ENCODE measurements at places on chromosomes 1 and 21. TPM values are rescaled to one million over a fixed set of nuclear protein-coding genes. Genes with fewer than 3 reads are reported as not detected.
A peak's percentile ranks its signal among the peaks of the same experiment; 100 is the strongest.

- no peak for DNase-seq
Measured at GRCh38 chr1:2854151-2854550, 52.7 kb upstream of the TTC34 start.

The TTC34 gene
- 1.4 TPM for total RNA-seq

DNA sequence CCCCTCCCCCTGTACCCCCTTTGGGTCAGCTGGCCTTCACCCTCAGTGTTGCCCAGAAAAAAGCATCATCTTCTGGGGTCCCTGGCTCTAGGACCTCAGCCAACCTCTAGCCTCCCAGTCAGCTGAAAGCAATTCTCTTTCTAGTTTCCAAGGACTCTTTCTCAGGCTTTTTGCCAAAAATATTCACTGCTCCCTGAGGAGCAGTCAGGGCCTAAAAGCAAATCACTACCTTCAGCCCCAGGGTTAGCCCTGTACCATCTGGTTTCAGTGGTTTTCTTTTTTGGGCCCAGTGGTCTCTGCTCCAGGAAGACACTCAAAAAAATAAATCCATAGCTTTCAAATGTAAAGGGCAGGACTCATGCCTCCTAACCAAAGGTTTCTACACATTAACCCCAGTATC lies 3.1 kb upstream of the LMOD1 start:
- no peak for DNase-seq

The CYP4A22 gene
- total RNA-seq: 0.86 TPM

DNA sequence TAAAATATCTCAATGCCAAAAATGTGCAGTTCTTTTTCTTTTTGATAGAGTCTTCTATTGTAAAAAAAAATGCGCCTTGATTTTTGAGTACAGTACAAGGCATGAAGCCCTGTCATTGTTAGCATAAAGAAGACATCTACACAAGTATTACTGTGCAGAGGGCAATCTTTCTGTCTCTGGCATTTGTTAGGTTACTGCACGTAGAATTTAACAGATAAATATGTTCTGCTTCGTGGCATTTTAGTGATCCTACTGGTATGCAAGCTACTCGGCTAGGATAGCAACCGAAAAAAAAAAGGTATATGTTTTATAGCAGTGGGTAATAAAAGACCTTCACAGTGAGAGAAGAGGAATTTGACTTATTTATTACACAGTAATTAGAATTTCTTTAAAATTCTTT lies 492.9 kb upstream of the ADGRL2 start:
- no peak for DNase-seq

The OR2T29 gene
- total RNA-seq: not detected

- no peak for DNase-seq
Measured at GRCh38 chr21:41819856-41820281, 53.0 kb upstream of the RIPK4 start.

DNA sequence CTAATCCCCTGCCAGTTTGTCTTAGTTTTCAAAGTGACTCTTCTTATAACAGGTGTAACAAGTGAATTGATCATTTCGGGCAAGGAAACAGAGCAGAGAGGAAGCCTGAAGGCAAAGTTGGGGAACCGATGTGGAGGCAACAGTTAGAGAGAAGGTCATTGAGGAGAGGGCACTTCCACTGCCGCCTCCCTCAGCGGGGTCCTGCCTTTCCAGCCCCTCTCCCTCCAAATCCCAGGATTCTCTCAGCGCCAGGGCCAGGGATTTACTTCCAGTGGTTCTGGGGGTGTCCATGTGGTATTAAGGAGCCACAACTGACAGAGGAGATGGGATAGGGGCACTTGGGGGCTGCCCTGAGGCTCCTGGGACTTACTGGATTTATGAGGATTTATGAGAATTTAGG lies 39.7 kb upstream of the PDE9A start:
- DNase-seq: no peak

The HMCN1 gene
- total RNA-seq: 3.7 TPM

GRCh38 chr1:168301664-168302320 lies 21.1 kb downstream of the TBX19 start:
- DNase-seq: no peak

GRCh38 chr1:32867151-32867550 lies 3.6 kb downstream of the FNDC5 start:
- DNase-seq: no peak

DNA sequence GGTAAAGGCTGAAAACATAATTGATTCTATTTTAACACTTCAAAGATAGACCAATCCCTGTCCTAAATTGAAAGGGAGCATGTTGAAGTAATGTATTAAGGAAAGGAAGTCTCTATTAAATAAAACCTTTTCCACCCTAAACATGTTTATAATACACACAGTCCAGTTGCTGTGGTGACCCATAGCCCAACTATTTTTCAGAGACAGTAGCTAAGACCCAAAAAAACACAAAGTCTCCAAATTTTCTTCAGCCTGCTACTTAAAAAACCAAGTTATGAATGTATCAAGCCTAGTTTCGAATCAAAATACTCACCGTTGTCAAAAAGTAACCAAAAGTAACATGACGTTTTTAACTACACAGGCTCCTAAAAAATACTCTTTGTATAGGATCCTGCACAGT lies 1.6 kb downstream of the ELK4 start:
- DNase-seq: no peak

DNA sequence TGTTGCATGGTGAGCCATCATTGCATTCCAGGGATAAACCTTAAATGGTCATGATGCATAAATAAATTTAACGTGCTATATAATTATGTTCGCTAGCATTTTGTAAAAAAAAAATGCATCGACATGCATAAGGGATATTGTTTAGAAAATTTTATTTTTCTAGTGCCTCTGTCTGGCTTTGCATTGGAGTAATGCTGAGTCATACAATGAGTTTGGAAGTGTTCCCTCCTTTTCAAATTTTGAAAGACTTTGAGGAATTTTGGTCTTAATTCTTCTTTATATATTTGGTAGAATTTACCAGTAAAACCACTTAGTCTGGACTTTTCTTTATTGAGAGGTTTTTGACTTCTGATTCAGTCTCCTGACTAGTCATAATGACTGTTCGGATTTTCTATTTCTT lies 4.9 kb downstream of the MNDA start:
- no peak for DNase-seq

GRCh38 chr1:244104309-244105060 lies 53.4 kb downstream of the ZBTB18 start:
- DNase-seq: peak; percentile 56

GRCh38 chr1:10717296-10718082 lies 79.0 kb downstream of the CASZ1 start:
- no peak for DNase-seq

DNA sequence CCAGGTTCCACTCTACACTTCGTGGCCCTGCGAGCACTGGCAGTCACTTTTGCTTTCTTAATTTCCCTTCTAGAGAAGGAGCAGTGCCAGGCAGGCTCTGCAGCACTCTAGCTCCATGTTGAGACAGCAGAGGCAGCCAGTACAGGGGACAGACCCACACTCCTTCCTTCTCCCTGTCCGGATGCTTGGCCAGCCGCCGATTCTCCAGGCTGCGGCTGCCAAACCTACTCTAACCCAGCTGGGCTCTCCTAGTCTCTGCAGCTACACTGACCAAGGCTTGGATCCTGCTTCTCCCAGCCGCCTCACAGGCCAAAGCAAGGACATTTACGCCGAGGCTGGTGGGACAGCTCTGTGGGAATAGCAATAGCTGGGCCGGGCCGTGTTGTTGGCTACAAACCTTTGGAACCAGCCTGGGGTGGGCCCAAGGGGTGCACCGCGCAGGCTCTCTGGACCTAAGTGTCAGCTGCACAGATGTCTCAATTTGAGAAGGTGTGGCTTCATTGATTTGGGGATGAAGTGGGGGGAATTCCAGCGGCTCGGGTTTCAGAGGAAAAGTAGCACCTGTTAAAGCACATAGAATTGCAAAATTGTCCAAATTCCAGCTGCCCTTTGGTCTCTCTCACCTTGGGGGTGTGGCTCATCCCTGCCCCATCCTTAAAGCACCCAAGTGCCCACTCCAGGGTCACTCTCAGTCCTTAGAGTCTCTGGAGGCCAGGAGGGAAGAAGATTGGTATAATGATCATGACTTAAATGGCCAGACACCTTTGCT lies 3.2 kb downstream of the BARHL2 start:
- DNase-seq: no peak

GRCh38 chr1:60160141-60160540 lies 86.6 kb upstream of the C1orf87 start:
- no peak for DNase-seq

DNA sequence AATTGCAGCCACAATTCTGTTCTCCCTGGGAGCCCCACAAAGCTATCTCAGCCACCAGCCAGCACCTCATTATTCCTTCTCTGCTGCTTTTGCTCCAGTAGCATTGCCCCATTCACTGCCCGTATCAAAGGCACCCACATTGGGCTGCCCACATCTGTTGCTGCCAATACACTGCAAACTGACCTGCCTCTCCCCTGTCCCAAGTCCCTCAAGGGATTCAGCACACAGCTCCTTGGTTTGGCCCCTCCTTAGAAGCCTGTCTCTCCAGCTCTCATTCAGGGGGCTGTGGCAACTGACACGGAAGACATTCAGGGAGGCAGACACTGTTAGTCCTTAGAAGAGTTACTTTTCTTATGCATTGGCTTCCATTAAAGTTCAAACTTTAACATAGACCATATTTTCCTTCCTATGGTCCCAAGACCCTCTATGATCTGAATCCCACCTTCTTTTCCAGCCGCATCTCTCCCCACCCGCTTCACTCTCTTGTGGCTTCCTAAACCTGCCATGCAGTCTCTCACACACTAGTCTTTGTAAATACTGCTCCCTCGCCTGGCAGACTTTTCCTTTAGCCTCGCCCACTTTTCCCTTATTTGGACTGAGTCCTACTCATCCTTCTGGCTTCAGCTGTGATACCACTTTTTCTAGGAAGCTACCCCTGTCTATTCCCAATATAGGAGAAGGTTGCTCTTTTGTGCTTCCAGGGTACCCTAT lies 19.3 kb upstream of the KLHDC8A start:
- peak; percentile 54 for DNase-seq

The OR6N1 gene
- not detected for total RNA-seq

The HPCAL4 gene
- 0.20 TPM for total RNA-seq

DNA sequence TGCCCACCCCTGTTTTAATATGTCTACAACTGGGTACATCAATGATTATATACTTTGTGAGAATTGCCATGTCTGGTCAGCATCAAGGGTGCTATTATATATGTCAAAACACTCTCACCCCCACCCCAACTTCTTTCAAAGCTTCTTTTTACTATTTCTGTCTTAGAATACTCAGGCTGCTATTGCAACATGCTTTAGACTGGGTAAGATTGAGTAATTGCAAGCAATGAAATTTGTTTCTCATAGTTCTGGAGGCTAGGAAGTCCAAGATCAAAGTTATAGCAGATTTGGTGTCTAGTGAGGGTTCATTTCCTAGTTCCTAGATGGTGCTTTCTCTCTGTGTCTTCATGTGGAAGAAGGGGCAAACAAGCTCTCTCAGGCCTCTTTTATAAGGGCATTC lies 100.5 kb upstream of the KCNK1 start:
- no peak for DNase-seq

The RHD gene
- not detected for total RNA-seq

GRCh38 chr1:226764533-226764932 lies 25.5 kb upstream of the ITPKB start:
- no peak for DNase-seq

DNA sequence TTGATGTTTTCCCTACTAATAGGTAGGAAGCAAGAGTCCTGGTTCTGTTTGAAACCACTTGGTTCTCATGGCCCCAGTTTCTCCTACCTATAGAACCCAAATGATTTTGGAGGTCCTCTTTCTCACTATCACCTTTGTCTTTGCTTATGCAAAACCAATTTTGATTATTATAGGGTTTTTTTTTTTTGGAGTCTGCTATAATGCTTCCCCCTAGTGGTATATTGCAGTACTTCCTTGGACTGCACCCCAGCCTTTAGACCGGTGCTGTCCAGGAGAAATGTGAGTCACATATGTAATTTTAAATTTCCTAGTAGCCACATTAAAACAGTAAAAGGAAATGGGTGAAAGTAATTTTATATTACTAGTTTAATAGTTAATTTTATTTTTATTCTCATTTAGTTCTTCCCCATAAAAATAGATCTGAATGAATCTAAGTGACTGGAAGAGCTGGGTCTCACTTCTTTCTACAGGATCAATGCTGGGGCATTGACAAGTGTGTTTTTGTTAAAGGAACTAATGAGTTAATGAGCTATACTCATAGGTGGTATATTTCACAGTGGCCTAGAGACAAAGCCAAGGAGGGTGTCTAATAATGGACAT lies 10.6 kb downstream of the FCMR start:
- peak; percentile 49 for DNase-seq

The MAP3K21 gene
- total RNA-seq: 11.9 TPM

The MFAP2 gene
- 19.8 TPM for total RNA-seq

The TLR5 gene
- 15.5 TPM for total RNA-seq

The ILDR2 gene
- 2.0 TPM for total RNA-seq

The SERPINC1 gene
- 1.2 TPM for total RNA-seq

DNA sequence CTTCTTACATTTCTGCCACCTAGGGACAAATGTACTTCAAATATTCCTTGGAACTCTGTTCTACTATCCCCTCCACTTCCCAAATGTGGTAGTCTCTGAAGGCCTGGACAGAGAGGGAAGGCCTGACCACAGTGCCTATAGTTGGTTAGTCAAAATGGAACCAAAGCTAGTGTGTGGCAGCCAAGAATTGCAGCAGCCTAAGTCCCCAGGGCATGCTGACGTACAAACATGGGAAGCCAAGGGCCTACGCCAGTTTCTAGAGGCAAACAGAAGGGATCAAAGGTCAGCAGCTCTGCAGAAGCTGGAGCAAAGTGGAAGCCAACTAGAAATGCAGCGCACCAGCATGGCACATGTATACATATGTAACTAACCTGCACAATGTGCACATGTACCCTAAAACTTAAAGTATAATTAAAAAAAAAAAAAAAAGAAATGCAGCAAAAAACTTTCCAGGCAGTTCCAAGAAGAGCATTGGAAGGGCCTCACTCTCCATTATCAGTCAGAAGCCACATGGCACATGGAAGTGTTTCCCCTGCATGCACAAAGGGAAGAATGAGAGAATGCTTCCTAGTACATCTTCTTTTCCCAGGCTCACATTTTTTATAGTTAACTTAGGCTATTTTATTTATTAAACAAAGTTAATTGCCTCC lies 39.4 kb upstream of the GADD45A start:
- peak; percentile 72 for DNase-seq

GRCh38 chr1:34320053-34320669 lies 143.5 kb downstream of the C1orf94 start:
- DNase-seq: no peak

DNA sequence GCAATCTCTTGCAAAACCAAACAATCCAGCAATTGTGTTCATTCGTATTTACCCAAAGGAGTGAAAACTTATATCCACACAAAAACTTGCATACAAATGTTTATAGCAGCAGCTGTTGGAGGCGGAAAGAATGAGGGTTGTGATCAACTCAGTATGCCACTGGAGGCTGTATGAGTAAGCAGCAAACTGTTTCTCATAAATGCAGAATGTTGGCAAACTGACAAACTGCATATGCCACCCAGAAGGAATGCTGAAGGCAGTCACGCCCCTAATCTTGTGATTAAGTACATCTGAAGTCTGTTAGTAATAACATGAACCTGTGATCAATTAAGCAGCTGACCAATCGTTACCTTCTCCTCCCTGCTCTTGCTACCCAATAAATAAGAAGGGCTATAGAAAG lies 60.5 kb upstream of the CR2 start:
- peak; percentile 76 for DNase-seq

GRCh38 chr1:10646347-10646861 lies 150.0 kb downstream of the CASZ1 start:
- DNase-seq: no peak

The KIAA0040 gene
- total RNA-seq: 16.1 TPM

GRCh38 chr1:176954242-176954641 lies 210.3 kb downstream of the ASTN1 start:
- DNase-seq: no peak

The TSTD1 gene
- total RNA-seq: 70.9 TPM

All from mucosa of gallbladder (tissue), 1 donor.